ENCODE measurements at places on chromosomes 3 and 15.

GRCh38 chr3:23659274-23659673, 146.5 kb upstream of the UBE2E1 start:
- no peak for DNase-seq

GRCh38 chr15:84725001-84725491, 9.1 kb upstream of the SEC11A start:
- no peak for DNase-seq

GRCh38 chr15:68023307-68024101, 30.6 kb upstream of the PIAS1 start:
- no peak for DNase-seq

- no peak for DNase-seq
Observed at GRCh38 chr3:9390265-9390888, 7.0 kb upstream of the SETD5 start.

- peak; percentile 8 for DNase-seq
Observed at GRCh38 chr15:67396114-67396513, 124.8 kb upstream of the C15orf61 start.

GRCh38 chr3:18892047-18892446, 256.3 kb upstream of the KCNH8 start:
- DNase-seq = no peak

- DNase-seq = no peak
Observed at GRCh38 chr3:174710612-174711011, 148.5 kb upstream of the NAALADL2 start.

DNA sequence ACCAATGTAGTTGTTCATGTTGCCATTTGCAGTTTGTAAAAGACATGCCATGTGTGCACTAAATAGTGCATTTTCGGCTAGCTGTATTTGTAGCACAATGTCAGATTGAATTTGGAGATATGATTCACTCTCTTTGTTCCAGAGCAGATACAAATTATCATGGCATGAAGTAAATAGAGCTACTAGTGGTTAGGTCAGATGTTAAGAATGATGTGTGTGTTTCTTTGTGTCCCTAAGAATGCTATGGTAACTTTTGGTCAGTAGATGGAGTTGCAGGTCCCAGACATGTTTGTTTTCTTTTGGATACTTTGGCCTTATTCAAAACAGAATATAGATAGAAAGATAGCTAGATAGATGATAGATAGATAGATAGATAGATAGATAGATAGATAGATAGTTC, 595.8 kb downstream of the NLGN1 start:
- peak; percentile 30 for DNase-seq

All from head of caudate nucleus (tissue), 42 donors.